ENCODE measurements at places on chromosomes 16 and 17.

GRCh38 chr17:62714016-62714777 lies 86.7 kb downstream of the MRC2 start:
- DNase-seq, result no peak

DNA sequence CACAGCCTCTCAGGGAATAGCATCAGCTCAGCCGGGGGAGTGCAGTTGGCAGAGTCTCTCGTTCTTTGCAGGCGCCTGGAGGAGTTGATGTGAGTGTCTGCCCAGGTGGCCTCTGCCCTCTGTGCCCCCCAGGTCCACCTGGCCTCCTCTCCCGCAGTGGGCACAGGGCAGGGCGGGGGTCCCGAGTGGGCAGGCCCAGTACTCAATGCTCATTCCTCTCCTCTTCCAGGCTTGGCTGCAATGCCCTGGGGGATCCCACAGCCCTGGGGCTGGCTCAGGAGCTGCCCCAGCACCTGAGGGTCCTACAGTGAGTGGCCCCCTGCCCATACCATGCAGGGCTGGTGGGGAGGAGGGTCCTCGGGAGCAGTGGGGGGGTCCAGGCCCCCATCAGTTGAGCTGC lies 14.7 kb upstream of the CPNE2 start:
- DNase-seq, result no peak

- no peak for DNase-seq
Measured at GRCh38 chr17:16905593-16906191, 66.2 kb downstream of the TNFRSF13B start.

GRCh38 chr16:30493941-30494488 lies 21.5 kb downstream of the ITGAL start:
- no peak for DNase-seq

DNA sequence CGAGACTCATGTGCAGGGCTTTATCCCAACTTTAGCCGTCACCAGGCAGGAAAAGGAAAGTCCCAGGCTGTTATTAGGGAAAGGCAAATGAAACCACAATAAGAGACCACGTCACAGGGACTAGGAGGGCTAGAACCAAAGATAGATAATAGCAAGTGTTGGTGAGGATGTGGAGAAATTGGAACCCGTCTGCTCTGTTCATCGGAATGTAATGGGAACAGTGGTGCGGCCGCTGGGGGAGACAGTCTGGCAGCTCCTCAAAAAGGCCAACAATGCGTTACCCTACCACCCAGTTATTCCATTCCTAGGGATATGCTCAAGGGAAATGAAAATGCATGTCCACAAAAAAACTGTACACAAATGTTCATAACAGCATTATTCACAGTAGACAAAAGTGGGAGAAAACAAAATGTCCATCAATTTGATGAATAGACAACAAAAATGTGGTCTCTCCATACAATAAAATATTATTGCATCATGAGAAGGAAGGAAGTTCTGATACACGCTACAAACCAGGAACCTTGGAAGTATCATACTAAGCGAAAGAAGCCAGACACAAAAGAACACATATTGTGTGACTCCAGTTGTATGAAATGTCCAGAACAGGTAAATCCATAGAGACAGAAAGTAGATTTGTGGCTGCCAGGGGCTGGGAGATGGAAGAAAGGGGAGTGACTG lies 19.5 kb upstream of the USP10 start:
- DNase-seq, result no peak

- no peak for DNase-seq
Measured at GRCh38 chr16:66133643-66134338, 232.7 kb upstream of the CDH5 start.

GRCh38 chr17:866568-867103 lies 84.5 kb downstream of the MRM3 start:
- DNase-seq, result no peak

GRCh38 chr16:52680993-52681392 lies 134.1 kb upstream of the TOX3 start:
- DNase-seq, result no peak

GRCh38 chr17:64974750-64975317 lies 55.6 kb upstream of the LRRC37A3 start:
- no peak for DNase-seq

- no peak for DNase-seq
Measured at GRCh38 chr16:4507588-4508345, 30.8 kb downstream of the CDIP1 start.

DNA sequence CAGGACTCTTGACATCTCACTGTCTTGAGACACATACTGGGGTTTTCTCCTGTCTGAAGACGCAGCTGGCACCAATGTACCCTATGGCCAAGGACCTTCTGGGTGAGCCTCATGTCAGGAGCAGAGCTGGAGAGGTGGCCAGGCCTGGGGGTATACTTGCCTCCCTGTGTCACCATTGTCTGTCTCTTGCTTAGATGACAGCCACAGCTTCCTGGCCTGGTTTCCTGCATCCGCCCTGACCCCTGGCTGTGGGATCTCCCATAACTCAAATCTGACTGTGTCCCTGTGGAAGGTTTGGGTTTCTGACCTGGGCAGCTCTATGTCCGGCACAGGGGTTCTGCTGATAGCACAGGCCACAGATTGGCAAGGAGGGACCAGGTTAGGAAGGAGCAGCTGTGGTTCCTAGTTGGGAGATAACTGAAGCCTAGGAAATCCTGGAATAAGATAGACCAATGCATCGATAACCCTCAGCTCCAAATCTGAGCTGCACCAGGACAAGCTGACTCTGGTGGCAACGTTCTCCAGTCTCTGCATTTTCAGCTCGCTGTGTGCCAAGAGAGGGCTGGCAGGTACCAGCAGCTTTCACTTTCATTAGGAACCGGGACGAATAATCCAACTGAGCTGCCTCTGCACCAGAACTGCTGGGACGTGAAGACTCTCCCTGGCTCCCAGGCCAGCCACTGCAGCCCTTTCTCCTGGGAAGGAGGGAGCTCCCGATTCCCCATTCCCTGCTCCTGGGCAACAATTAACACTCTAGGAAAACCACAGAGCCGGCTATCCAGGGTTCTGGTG lies 5.0 kb downstream of the DEXI start:
- peak; percentile 29 for DNase-seq

DNA sequence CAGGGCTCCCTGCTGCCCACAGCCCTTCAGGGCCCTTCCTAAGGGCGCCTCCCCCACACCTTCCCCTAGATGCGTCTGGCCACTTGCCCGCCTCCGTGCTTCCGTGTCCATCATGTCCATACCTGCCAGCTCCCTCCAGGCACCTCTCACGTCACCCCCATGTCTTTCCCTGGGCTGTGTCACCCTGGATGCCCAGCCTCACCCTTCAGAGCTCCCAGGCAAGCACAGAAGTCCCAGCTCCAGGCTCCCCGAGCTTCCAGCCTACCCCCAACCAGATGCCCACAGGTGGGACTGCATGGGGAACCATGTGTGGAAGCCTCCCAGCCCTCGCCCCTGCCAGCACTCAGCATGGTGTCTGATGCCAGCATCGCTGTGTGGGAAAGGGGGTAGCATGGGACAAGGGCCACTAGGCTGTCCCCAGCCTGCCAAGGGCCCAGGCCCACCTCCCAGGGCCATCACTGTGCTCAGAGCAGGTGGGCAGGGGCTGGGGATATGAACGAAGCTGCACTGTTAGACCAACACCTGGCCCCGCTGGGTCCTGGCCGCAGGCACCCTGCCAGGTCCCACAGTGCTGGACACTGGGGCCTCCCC lies 1.9 kb upstream of the AXIN1 start:
- no peak for DNase-seq

GRCh38 chr16:67872631-67873434 lies at the start of gene EDC4:
TSS of gene EDC4 (plus strand) at chr16:67873052. CDS start at chr16:67873262, 210 bp downstream.
- peak; percentile 85 for DNase-seq

DNA sequence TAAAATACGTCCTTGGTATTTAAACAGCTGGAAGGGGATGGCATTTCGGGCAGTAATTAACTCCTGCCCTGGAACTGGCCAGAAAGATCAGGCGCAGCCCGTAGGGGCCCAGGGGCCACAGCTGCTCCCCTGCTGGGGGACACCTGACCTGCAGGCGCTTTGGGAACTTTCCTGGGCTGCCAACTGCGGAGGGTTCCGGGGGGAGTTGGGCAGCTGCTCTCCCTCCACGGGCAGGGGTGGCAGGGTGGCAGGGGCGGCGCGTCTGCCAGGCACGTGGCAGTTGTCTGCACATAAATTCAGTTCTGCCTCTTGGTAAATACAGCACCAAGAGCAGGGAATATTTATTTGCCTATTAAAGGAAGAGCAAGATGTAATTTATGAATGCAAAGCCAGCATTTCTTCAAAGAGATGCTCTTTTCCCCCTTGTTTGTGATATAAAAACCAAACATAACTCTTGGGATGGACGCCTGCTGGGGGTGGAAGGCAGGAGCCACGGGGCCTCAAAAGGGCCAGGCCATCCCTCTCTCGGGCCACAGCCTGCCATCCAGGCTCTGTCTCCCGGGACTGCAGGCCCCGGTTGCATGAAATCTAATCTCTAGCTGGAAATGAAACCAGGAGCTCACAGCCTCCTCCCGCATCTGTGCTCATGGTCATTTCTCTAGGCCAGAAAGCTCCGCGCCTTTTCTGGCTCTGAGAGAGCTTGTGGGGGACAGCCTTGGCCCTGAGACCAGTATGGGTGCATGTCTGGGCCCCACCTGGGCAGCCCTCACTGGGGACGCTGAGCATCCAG lies 29.9 kb upstream of the CHMP6 start:
- DNase-seq, result peak; percentile 64

- DNase-seq, result no peak
Measured at GRCh38 chr17:38632334-38632733, 26.6 kb upstream of the SRCIN1 start.

GRCh38 chr17:43661699-43662412 lies at the start of gene MEOX1:
TSS of gene MEOX1 (minus strand) at chr17:43661922. CDS start at chr17:43661534, 388 bp downstream.
- peak; percentile 83 for DNase-seq

DNA sequence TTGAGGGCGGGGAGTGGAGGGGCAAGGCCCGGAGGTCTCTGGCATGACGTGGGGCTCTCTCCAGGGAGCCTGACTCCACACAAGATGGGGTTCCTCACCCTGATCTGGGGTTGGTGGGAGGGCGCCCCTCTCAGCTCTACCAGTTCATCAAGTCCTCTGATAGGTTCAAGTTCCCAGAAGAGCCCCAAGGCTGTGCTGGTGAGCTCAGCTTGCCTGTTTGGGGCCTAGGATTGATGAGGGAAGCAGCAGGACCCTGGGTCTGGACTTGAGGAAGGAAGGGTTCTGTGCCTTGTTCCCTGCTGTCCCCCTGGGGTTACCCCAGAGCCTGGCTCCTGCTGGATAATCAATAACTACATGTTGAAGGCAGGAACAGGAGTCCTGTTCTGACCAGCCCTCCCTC lies 3.5 kb downstream of the MGAT5B start:
- no peak for DNase-seq

DNA sequence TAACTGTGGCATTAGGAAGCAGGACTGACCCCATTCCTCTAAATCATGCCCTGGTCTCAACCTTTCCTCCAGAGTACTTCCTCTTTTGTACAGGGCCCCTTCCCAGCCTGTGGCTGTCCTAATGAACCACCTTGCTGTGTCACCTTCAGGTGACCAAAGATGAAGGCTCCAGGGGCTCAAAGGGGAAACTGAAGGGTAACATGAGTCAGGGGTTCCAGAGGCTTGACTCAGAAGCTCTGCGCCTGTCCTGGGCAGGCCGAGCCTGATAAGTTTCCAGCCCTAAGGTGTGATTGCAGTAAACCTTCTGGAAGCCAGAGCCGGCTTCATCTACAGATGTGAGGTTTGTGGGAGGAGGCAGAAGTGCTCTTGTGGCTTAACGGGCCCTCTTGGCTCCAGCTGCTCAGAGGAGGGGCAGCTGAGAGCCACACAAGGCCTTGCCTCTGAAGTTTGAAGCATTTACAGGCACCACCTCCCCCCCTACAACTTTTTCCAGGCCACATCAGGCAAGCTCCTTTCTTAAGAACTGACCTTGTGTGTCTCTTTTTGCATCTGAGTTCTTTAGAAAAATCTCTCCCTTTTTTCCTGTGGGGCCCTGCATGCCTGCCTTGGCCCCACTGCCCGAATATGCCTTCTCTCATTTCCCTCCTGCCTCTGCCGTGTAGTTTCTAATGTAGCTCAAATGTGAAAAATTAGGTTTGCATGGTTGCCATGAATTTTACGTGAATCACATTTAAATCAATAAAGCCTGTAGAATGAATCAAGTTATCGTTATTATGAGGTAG lies 149.9 kb downstream of the CLEC16A start:
- DNase-seq, result peak; percentile 71

DNA sequence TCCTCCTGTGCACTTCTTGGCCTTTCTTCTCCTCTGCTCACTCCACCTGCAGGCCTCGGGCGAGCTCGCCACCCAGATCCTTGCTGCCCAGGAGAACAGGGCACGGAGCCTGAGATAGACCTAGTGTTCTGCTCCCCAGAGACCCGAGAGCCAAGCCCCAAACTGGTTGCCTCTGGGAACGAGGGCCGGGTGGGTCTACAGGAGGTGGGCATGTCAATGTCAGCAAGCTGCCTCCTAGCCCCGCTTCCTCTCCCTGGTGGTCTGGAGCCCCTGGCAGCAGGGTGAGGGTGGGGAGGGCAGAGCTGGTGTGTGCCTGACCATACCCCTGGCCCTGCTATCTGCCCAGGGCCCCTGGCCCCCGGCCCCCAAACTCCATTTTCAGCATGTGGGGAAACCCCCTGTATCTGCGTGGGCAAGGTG lies 841 bp upstream of the NDRG4 start:
- peak; percentile 36 for DNase-seq

DNA sequence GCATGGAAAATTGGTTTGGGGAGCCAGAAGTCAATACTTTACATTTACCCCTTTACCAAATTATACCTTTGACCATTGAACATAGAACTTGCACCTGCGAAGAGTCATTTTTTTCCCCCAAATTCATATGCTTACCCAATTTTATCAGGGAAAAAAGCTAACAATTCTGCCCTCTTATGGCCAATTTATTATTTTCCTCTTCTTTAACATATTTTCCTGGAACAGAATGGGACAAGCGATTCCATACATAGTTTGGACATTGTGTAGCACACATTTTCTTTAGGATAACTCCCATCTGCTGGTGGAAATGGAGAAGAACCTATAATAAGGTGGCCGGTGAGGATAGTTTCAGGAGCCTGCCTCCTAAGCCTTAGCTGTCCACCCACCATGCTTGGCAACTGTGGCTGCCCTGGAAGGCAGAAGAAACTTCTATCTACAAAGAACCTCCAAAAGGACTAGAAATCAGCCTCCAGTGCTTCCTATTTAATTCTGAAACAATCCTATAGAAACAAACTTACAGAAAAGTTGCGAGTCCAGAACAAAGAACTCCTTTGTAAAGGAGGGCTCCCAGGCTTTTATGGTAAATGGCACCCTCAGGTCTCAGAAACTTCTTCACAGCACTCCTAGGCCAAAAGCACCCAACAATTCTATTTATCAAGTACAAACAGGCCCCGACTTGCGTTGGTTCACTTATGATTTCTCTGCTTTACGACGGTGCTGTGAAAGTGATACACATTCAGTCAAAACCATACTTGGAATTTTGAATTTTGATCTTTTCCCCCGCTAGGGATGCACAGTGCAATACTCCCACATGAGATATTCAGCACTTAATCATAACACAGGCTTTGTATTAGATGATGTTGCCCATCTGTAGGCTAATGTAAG lies 64.1 kb upstream of the CACNG4 start:
- DNase-seq, result no peak

Data from left hindlimb (tissue), 1 donor.